ENCODE measurements at places on chromosomes 13 and 19.

- DNase-seq = no peak
Measured at GRCh38 chr19:12800923-12801465, 606 bp downstream of the PRDX2 start.

- no peak for DNase-seq
Measured at GRCh38 chr13:81138353-81138980, 797.5 kb upstream of the SPRY2 start.

DNA sequence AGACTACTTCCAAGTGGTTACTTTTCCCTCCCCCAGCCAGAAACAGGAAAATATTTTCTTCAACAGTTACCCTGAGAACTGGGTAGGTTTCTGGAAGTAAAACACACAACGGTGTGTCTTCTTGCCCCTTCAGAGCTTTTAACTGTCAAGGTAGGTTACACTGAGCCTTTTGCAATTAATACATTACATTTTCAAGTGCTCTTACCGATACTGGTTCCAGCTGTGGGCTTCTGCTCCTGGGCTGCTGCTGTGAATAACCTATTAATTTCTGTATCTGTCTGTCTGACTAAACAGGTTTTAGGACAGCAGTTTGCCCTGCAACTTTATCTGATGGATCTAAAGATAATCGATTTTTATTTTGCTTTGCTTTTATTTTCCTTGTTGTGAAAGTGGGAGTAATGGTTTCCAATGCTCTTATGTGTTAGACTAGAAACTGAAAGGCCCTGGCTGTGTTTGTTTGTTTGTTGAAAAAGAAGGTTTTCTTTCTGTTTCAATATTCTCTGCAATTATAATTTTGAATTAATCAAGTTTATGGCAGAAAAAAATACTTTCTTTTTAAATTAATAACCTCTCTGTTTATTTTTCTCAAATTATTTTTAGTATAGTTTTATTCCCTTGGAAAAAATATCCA lies 196.7 kb upstream of the SLITRK6 start:
- no peak for DNase-seq

- no peak for DNase-seq
Measured at GRCh38 chr13:114109641-114110041, 22.8 kb downstream of the RASA3 start.

- no peak for DNase-seq
Measured at GRCh38 chr13:40375489-40376171, 290.8 kb downstream of the FOXO1 start.

GRCh38 chr13:66994517-66995202 lies 235.5 kb downstream of the PCDH9 start:
- DNase-seq = no peak

GRCh38 chr13:112962396-112962795 lies 6.6 kb upstream of the MCF2L start:
- no peak for DNase-seq

GRCh38 chr13:63403733-63404132 lies 1988.1 kb upstream of the PCDH20 start:
- no peak for DNase-seq

- DNase-seq = no peak
Measured at GRCh38 chr19:1032264-1032867, 6.0 kb downstream of the CNN2 start.

GRCh38 chr19:50187937-50188336 lies 15.5 kb upstream of the MYH14 start:
- DNase-seq = no peak

DNA sequence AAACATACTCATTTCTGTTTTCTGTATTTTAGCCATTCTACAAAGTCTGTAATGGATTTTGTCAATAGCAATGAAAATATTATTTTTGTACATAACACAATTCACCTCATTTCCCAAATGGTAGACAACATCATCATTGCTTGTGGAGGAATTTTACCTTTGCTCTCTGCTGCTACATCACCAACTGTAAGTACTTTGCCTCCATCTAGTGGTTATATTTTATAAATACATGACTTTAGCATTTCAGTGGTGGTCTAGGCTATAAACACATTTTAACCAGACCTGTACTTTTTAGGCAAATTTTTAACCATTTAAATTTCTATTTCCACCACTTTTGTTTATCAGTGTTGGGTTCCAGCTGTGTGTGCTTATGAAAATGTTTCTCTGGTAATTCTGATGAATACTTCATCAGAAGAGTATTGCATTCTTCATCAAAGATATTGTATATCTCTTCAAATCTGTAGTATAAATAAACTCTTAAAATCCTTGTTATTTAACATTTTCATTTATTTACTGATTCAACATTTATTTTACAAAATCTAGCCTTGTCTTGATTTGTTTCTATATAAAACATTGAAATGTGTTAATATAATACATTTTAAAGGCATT lies 222.4 kb downstream of the NBEA start:
- DNase-seq = peak; percentile 68

DNA sequence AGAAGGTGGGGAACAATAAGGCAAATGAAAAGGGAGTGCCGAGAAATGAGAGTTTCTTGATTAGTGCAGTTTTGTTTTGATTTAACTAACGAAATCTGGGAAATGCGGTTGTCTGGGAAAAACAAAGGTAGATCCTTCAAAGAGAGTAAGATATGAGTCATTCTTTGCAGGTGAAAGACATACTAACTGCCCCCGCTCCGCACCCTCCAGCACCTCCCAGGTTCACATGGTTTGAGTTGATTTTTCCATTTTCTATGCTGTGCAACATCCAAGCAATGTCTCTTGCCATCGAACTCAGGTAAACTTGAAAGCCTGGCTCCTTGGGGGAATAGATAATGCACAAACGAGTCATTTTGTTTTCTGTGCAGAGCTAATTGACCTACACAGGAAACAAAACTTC lies 84.1 kb upstream of the KLF12 start:
- DNase-seq = no peak

DNA sequence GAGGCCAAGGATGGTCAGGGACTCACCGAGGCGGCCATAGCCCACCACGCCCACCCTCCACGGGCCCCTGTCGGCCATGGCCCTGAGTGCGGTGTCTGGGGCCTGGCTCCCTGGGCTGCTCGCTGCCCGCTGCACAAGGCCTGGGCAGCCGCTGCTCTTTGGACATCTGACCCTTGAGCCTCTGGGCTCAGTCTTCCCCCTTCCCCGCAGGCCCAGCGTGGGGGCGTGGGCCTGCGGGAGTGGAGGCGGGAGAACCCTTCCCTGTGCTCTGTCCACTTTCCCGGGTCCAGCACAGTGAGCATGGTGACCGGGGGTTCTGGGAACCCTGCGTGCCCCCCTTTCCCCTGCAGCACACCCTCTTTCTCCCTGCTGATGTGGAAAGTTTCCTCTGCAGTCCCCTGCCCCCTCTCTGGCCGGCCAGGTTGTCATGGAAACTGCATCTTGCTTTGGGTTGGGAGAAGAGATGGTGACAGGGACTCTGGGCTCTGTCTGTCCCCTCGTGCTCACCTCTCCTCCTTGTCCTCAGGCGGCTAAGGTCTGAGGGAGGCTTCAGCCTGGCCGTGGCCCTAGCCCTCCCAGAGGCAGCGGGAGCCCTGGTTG lies at the start of gene ASPDH:
ASPDH (minus strand) TSS at position 168 of the 600 bp plus-strand sequence; CDS start at position 78, 90 bp downstream.
- no peak for DNase-seq

GRCh38 chr13:50378509-50379044 lies 363.3 kb downstream of the KCNRG start:
- no peak for DNase-seq

DNA sequence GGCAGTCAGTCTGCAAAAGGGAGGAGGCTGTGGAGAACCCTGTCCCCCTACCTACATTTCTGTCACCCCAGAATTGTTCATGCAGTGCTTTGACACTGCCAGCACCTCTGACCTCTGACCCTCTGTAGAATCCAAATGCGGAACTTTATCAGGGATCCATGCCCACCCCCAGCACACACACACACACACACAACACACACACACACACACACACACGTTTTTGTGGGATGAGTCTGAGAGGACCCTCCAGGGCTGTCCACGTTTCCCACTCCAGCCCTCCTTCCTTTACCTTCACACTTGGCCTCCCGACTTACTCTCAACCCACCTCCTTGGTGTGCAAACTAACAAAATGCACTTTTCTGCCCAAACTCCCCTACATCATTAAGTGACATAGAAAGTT lies 42.3 kb upstream of the TSHZ3 start:
- no peak for DNase-seq

DNA sequence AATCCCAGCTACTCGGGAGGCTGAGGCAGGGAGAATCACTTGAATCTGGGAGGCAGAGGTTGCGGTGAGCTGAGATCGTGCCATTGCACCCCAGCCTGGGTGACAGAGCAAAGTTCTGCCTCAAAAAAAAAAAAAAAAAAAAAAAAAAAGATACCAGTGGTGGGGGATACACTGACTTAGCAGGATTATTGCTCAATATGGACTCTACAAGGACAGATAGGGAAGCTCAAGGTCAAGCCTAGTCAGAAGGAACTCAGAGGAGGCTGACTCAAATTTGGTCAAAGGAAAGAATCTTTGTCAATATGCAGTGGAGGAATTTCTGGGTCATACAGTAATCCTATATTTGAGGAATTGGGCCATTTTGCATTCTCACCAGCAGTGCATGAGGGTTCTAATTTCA lies 6.7 kb upstream of the DIAPH3 start:
- no peak for DNase-seq

GRCh38 chr13:28412981-28413380 lies 81.9 kb downstream of the FLT1 start:
- DNase-seq = no peak

Data from pons (tissue), 1 donor.